Kidney epithelial cell (primary cell): ENCODE measurements at places on chromosomes 6 and 20.

DNA sequence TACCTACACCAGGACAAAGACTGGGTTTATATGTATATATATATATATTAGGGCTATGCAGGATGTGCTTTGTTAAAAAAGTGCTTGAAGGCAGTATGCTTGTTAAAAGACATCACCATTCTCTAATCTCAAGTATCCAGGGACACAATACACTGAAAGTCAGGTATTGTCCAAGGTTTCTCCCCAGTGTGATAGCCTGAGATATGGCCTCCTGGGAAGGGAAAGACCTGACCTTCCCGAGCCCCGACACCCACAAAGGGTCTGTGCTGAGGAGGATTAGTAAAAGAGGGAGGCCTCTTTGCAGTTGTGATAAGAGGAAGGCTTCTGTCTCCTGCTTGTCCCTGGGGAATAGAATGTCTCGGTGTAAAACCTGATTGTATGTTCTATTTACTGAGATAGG, 156.9 kb downstream of the GPX5 start:
- DNase-seq: no peak

GRCh38 chr20:51801122-51801822, 1.0 kb downstream of the SALL4 start:
- DNase-seq: no peak

GRCh38 chr6:33620158-33620855, 815 bp upstream of the ITPR3 start:
- DNase-seq: no peak

DNA sequence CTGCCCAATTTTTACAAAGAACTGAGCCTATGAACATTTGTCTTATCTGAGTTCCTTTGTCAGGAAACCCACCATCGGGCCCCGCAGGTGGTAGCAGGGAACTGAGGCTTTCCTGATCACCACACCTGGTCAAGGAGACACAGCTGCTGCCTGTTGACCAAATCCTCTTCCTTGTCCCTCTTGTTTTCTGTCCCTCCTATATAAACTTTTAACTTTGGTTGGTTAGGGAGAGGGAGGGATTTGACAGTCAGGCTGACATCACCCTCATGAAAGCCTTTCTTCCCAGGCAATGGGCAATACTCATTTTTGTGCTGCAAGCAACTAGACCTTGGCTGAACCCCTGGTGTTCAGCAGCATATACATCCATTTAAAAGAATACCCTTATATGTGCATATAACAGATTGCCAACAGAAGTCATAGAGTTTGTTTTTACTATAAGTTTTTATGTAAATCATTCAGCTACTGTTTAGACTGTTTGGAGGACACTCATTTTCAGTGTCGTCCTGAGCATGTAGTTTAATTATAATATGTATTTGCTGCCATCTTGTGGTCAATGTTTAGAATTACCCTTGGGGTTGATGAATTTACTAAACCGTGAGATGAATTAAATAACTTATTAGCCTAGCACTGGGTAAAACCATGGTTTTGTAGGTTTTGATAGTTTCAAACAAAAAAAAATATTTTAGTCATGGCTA, 17.0 kb downstream of the CRISP1 start:
- peak; percentile 9 for DNase-seq

DNA sequence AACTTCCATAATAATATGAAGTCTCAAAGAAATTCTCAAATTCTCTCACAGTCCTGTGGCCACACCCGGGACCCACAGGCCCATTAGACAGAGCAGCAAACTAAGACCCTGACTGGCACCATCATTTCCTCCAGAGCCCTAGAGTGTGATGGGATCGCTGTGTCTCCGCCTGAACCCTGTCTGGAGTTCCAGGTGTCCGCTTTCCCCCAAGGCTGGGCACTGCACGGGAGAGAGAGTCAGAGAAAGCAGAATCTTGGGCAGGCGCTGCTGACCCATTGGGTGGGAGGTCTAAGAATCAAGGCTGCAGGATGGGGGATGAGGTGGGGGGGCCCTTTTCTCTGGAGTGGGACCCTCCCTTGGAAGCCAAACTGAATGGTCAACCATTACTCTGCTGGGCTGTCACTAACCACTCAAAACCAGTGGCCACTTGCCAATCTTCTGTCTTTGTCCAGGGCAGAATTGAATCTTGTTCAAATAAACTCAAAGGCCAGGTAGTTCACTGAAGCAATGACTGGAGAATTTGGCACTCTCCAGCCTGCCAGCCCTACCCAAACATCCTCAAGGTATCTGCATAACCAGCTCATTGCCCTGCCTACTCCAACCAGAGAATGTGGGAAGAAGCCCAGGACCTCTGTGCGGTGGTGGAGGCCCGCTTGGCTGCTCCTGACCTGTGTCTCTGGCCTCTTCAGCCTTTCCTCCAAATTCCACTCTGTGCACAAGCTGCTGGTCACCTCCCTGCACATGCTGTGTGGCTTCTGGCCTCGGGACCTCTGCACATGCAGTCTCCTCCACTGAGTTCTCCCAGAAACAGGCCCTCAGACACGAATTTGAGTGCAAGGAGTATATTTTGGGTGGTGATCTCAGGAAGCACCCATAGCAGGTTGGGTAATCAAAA, 141.1 kb downstream of the CEBPB start:
- no peak for DNase-seq

DNA sequence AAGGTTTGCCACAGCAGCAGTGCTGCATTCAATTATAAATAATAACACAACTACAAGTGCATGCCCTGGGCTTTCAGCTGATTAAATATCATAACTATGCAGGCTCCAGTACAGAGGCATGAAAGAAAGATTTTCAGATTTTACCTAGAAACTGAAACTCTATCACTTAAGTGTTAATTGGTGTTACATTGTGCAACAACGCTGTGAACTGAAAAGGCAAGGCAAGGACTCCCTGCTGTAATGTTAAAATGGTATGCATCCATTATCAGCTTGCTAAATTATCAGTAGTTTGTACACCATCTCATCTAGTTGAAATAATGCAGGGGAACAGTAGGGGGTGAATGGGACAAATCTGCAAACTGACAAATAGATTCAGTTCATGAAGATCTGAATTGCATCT, 976.7 kb upstream of the MANEA start:
- DNase-seq: no peak

GRCh38 chr6:132919045-132919860, 104.9 kb downstream of the RPS12 start:
- peak; percentile 69 for DNase-seq

DNA sequence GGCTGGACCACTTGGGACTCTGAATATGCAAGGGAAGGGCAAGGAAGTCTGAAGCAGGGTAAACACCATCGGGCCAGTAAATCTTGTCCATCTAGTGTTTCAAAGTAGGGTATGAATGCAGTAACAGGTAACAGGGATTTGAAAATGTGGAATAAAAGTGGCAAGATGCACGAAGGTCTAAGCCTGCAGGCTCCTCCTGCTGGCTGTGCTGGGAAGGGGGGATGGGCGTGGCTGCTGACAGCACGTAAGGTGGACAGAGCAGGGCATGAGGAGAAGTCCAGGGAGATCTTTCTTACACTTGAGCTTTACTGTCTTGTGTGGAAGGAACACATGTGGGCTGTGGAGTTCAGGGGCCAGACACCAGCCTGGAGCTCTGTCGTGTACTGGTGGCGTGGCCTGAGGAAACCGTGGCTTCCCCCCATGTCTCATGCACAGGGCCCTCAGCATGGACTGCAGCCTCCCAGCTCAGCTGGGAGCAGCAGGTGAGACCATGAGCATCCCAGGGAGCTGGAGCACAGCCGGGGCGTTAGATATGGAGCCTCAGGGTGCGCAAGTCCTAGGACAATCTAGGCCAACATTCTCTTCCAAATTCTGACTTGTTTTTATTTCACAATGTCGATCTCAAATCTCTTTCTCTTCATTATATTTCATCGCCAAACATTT, 84.5 kb downstream of the SLC22A23 start:
- DNase-seq: no peak

DNA sequence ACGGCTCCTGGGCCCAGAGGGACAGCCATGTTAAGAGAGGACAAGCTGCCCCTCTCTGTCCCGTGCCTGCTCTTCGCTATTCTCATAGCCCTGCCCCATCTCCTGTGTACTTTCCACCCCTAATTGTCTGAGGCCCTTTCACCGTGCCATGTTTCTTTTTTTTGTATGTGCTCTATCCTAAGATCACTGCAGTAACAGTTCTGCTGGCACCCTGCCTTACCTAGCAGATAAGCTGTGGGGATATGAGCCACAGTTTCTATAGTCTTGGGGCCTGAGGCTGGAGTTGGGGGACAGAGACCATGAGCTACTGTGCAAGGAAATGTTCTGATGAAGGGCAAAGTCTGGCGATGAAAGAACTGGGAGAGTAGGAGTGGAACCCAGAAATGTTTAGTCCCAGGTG, 269.5 kb upstream of the CITED2 start:
- DNase-seq: no peak

DNA sequence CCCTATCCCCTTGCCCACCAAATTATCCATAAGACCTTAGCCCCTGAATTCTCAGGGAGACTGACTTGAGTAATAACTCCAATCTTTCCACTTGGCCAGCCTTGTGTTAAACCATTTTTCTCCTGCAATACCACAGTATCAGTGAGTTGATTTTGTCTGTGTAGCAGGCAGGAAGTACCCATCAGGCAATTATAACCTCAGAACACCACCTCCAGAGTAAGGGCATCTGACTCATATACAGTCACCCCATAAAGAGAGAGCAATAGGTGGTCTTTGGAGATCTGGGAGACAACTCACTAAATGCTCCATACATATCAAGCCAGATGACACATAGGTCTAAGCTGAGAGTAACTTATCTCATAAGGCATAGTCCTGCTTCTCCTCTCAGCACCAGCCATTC, 83.7 kb downstream of the FILIP1 start:
- peak; percentile 89 for DNase-seq

DNA sequence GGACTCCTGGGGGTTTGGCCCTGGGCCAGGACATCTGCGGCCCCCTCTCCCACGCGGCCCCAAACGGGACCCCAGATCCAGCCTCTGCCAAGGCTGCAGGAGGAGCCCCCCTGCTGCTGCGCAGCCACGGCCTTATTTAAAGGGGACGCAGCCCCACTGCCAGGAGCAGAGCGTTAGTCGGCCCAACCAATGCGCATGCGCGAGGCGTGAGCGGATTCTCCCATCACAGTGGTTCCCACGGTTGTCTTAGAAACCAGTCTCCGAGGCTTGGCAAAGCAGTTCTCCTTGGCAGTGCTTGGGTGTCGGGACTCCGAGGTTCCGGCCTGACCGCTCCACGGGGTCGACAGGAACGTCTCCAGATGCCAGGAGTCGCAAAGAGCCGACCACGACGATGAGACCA, 288.3 kb upstream of the ZNF337 start:
- no peak for DNase-seq

DNA sequence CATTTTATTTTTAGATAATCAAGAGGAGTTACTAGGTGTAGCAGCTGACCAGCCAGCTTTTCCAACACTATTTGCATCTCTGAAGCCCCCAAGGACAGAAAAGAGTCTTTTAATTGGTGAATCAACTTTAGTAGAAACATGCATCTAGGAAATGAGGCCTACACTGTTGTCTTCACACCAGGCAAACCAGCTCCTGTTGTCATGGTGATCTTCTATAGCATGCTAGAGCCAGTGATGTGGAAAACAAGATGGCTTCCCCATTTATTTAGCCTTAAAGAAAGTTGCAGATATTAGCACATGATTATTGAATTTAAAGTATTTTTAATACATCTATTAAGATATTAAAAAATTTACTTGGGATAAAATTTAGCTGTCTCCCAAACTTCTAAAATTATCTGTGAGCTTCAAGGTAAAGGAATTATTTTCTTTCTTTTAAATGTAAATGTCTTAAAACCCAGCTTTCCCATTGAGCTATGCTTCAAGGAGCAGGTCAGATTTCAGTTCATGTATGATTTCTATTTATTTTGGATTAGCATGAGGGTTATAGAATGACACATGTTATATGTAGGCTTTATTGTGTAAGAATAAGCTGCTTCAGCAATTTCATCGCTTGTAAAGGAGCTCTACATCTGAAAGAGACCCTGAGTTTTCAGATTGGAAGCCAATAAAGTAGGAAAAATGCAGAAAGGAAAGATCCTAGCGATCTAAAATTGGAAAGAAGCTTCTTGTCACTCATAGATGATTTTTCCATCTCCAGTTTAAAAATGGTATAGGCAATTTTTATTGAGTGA, 564.9 kb upstream of the CITED2 start:
- no peak for DNase-seq

GRCh38 chr6:33201147-33201545, 479 bp downstream of the SLC39A7 start:
- no peak for DNase-seq

DNA sequence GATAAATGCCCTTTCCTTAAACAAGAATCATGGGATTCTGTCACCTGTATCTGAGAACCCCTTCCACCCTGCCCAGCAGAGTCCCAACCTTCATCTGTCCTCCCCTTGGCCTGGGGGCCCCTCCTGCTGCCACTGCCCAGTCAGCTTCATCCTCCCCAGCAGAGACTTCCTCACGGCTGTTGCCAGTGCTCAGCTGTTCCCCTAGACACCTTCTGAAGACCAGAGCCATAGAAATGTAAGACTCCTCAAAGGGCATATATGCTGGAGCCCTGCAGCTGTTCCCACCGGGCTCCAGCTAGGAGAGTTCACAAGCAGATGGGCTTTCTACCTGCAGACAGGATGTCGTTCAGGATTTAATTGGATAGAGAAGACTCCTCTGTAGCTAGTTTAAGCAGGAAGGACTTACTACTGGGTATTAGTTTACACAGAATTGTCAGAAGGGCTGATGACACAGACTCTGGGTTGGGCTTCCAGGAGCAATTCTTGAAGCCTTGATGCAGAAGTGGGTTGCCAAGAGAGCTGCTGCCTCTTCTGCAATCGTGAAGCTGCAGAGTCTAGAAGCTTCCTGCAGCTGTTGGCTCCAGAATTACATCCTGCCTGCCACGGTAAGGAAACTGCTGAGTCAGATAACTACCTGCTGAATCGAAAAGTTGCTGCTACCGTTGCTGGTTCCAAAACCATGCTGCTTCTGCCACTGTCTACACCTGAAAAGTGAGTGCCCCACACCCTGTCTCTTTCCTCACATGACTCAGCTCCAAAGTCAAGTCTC, 57.1 kb upstream of the MLN start:
- no peak for DNase-seq

DNA sequence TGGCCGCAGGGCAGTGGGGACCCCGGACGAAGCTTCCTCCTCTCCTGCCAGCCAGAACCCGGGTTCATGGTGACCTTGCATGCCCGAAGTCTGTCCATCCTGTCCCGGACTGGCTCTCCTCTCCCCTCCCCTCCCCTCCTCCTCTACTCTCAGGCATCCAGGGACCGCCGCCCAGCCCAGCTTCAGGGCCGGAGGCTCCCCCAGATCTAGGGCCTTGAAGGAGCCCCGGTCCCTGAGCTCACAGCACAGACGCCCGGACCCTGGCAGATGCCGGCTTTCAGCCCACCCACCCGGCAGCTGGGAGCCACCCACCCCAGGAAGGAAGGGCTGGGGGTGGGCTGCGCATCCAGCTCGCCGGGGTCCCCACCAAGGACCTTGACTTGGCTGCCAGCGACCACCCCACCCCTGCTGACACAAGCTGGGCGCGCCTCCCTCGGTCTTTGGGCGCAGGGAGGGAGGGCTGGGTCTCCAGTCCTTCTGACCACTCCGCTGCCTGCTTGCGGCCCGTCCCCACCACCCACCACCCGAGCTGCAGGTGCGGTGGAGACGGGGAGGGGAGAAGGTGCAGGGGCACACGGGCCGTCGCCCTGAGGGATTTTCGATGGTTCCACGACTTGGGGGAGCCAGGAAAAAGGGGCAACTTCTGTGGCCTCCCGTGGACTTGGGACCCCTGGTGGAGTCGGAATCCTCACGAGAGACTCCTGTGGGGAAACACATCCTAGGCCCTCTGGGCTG, 5.8 kb upstream of the ABHD16B start:
- no peak for DNase-seq
